ENCODE measurements at places on chromosomes 2 and 18.

- no peak for DNase-seq
Observed at GRCh38 chr18:48419277-48420022, 10.3 kb upstream of the ZBTB7C start.

GRCh38 chr2:103734911-103735310, 973.1 kb downstream of the TMEM182 start:
- no peak for DNase-seq

DNA sequence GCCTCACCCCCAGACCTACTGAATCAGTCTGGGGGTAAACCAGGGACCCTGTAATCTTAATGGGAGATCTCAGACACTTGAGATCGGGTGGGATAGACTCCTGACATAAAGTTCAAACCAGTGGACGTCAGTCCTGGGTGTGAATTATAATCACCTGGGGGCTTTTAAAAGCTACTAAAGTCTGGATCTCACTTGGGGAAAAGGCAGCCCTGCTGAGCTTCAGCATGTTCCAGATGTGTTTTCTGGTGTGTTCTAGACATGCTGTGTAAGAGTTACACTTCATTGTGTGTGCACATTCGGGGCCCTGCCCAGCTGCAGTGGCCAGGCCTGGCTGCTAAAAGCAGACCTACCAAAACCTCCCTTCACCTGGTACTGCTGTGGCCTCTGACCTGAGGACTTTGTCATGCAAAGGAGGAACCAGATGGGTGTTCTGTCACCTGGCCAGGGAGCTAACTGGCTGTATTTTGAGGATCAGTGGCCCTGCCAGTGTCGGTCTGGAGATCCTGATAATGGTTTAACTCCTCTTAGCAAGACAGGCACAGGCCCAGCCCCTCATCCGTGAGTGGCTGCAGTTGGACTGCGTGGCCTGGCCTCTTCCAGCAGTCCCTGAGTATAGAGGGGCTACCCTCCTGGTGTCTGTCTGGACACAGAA, 10.6 kb downstream of the RRM2 start:
- no peak for DNase-seq

DNA sequence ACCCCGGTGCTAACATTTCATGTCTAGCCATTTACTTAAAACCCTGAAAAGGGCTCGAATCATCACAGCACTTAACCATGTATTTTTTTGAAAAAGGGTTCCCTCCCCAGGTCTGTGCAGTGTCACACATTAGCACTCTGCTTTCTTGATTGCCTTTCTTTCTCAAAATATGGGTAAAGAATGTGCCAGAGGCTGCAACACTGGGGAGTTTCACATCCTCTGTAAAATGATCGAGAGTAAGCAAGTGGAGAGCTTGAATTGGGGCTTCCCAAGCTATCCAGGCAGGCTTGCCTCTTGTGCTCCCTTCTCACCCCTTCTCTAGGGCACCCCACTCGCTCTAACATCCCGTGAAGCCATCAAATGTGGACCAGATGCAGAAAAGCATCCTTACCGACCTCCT, 177.0 kb upstream of the CCDC68 start:
- no peak for DNase-seq

DNA sequence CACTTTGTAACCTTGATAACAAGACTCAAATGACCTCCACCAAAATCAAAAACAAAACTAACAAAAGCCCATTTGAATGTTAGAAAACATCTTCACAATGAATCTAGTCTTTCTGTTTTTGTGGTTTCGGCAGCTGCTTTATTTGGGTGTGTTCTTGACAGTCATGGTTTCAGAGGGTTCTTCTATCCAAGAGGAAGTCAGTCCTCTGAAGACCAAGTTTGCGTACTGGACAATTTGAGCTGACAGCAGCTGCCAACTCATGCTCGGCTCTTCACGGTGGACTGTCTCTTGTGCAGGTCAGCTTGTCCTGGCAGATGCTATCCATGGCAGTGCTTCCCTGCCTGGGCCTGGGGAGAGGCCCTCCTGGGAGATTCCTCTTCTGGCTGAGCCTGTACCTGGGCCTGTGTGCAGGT, 91.0 kb downstream of the TMEM17 start:
- DNase-seq: no peak

- no peak for DNase-seq
Observed at GRCh38 chr2:78980152-78980465, 45.4 kb upstream of the REG3G start.

DNA sequence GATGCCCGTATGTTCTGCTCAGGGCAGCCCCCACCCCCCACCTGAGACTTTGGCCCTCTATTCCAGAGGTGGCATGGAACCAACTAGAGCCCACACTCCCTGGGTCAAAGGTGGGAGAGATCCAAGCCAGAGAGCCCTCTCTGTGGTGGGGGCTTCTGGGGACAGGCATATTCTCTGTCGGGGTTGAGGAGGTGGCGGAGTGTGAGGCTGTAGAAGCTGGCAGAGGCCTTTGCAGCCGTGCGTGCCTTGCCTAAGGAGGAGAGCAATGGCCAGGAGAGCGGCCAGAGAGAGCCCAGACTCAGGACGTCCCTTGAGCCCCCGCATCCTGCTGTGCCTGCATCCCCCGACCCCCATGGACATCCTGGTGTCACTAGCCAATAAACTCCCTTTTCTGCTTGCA, 79.2 kb upstream of the HPCAL1 start:
- DNase-seq: no peak

DNA sequence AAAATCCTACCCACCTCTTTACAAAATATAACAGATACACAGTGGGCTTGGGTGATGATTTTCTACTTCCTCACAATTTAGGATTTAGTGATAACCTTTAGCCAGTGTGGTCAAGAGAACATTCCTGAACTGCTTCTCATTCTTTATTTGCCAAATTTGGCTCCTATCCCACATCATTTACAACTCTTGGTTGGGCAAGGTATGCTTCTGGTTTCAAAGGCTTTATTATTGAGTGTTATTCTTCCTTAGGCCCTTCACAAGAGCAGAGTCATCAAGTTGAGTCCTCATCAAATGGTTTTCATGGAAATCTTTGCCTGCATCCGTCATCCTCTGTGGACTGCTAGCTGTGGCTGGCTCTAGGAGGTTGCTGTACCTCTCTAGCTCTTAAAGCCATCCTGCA, 472.0 kb upstream of the ETAA1 start:
- DNase-seq: peak; percentile 13

- no peak for DNase-seq
Observed at GRCh38 chr18:62939433-62939832, 224.1 kb downstream of the PHLPP1 start.

GRCh38 chr2:70620020-70620419, 66.4 kb upstream of the TGFA start:
- no peak for DNase-seq
